ENCODE measurements at places on chromosomes 2 and 18. TPM values are rescaled to one million over a fixed set of nuclear protein-coding genes. Genes with fewer than 3 reads are reported as not detected.
A peak's percentile ranks its signal among the peaks of the same experiment; 100 is the strongest.

- DNase-seq = no peak
Observed at GRCh38 chr2:15941871-15942710, 1.7 kb downstream of the MYCN start.

GRCh38 chr2:136319237-136319636 lies 201.3 kb upstream of the CXCR4 start:
- no peak for DNase-seq

GRCh38 chr18:57780706-57781347 lies 22.3 kb downstream of the ATP8B1 start:
- no peak for DNase-seq

DNA sequence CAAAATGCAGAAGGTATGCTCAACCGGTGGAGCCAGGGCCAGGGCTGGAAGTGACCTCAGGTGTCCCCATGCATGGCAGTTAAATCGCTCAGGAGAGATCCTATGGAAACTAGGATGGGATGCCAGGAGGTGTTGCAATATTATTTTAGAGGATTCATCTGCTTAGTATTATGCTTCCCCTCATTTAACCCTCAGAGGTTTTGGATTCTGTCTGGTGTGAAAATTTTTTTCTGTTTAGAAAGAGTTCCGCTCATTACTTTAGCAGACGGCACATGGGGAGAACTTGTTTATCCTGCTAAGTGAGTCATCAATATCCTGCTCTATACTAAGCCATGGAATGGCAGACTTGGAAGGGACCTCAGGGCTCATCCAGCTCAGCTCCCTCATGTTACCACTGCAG lies 42.5 kb downstream of the TRIB2 start:
- DNase-seq = no peak

The CCDC85A gene
- total RNA-seq = 7.1 TPM

DNA sequence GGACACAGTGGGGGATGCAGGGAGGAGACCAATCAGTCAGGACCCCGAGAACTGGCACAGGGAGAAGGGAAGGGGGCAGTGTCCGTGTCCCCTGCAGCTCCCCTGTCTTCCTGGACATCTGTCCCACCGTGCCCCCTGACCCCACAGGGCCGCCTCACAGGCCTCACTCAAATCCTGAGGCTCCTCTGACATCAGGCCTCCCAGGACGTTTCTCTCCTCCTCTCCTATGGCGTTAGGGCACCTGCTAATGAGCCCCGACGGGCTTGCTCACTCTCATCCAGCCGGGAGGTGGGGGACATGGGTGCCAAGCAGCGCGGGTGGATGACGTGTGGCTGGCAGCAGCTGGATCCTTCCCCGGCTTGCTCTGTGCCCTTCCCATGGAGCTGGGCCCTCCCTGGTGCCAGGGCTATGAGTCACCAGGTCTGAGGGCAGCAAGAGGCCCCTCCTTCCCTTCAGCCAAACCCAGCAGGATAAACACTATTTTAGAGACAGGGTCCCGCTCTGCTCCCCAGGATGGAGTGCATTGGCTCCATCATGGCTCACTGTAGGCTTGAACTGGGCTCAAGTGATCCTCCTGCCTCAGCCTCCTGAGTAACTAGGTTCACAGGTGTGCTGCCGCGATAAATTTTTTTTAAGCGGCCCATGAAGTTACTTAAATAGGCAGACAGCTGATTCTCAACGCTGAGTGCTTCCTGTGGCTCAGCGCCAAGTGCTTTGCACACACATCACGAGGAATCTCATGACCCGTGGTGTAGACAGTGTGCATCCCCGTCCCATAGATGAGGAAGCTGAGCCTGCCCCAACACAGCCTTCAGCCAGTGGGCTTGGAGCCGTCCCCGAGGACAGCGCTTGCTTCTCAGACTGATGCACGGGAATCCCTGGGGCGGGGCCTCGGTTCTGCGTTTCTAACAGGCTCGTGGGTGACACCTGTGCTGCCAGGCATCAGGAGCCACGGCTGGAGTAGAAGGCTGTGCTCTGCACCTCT lies 64.5 kb upstream of the HDAC4 start:
- DNase-seq = no peak

GRCh38 chr2:100940766-100941645 lies 61.1 kb upstream of the RPL31 start:
- DNase-seq = no peak

DNA sequence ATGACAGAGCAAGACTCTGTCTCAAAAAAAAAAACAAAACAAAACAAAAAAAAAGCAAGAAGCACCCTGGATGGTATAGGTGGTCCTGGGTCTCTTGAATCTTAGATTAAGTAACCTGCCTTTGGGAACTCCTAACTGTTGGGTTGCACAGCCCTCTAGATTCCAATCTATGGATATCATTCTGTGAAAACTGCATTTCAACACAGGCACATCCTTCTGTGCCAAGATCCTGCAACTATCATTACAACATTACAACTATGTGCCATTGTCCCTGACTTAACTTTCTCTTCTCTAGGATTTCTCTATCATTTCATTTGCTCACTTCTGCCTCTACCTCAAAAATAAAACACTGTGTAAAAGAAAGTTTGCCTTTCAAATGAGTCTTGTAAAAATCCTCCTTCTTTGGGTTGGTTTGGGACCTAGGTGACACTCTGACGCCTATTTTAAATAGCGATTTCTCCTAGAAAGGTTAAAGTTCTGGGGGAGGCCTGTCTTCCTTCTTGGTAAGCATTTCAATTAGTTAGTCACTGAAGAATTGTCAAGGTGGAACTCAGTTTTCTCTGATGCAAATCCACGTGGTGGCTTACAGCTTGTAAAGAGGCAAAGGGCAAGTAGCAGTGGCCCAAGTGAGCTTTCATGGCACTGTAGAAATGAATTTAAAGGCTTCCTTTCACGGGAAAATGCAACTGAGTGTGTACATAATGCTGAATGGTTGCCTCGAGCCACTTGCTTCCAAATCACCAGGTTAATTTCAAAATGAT lies 9.2 kb downstream of the LGALSL start:
- DNase-seq = no peak

The SIX3 gene
- total RNA-seq = not detected

DNA sequence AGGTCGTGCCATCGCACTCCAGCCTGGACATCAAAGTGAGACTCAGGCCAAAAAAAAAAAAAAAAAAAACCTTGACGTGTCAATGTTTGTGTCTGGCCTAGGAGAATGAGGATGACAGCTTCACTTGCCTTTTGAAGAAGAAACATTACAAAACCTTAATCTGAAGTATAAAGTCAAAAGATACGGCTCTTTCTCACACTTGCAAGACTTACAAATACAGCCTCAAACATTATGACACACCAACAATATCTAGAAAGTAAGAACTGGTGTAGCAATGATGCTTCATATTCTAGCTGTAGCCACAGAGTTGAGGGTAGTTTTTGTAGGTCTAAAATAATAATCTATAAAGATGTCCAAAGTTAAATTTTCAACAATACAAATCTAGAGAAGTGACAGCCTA lies 25.5 kb downstream of the MPPE1 start:
- no peak for DNase-seq

DNA sequence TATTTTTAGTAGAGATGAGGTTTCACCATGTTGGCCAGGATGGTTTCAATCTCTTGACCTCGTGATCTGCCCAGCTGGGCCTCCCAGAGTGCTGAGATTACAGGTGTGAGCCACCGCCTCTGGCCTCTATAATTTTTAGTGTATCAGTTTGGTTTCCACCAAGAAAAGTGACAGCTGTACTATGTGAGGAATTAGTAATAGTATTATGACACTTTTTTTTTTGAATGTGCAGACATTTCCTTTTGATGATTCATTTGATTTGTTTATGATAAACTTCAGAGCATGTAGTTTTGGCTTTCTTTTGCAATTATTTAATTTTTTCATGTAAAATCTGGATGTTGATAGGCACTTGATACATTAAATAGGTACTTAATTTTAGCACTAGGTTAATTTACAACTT lies 61.5 kb downstream of the PTPN4 start:
- DNase-seq = no peak

The MFF gene
- total RNA-seq = 126 TPM

GRCh38 chr2:157874997-157875640 lies 1.0 kb downstream of the ACVR1 start:
- DNase-seq = peak; percentile 40

DNA sequence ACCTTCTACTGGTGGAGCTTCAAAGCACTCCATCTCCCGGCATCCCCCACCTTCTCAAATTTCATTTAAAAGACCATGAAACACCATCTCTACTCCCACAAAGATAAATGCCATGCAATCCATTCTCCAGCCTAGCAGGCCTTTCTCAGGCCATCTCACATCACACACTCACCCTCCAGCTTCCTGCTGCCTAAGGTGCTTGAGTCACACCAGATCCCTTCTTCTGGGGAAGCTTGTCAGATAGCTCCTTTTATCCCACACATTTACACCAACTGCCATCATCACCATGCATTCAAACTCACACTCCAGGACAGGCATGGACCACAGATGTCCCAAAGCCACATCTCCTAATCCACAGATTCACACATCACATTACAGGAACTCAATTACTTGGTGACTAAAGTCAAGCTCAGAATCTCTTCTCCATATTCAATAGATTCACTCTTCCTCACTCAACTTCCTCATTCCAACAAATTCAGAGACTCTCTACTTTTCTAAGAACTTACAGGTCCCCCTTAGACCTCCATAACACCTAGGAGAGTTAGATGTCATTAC lies 292.5 kb downstream of the TNS1 start:
- DNase-seq = no peak

The TNFRSF11A gene
- total RNA-seq = 11.1 TPM

The DGUOK gene
- total RNA-seq = 34.2 TPM

DNA sequence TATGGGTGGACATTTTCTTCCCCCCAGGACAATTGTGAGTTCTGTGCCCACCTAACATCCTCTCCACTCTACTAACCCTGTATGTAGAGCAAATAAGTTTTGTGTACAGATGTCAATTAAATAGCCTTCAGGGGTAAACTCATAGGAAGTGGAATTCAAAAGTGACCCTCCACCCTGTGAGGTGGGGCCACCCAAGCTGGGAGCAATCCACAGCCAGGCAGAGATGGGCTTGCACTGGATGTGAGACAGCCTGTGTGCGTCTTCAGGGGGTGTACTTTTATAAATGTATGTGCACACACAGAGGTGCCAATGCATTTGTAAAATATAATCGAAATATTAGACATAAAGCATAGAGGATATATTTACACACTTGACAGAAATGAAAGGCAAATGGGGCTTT lies 33.1 kb upstream of the ATP6V1B1 start:
- no peak for DNase-seq

DNA sequence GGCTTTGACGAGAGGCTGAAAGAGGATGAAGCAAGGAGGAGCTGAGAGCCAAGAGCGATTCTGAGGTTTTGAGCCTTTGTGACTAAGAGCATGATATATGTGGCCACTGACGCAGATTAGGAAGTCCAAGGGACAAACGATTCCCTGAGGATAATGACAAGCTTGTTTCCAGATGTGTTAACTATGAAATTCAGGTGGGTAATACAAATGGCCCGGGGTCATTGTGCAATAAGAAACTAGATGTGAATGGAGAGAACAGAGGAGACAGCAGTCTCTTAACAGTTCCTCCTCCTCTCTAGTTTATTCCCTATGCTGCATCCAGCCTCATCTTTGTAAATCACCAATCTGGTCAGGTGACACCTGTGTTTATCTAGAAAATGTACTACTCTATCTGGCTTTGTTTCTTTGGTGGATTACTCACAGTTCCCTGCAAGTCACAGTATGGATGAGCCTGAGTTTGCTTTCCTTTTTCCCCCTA lies 84.2 kb downstream of the SOCS6 start:
- no peak for DNase-seq

DNA sequence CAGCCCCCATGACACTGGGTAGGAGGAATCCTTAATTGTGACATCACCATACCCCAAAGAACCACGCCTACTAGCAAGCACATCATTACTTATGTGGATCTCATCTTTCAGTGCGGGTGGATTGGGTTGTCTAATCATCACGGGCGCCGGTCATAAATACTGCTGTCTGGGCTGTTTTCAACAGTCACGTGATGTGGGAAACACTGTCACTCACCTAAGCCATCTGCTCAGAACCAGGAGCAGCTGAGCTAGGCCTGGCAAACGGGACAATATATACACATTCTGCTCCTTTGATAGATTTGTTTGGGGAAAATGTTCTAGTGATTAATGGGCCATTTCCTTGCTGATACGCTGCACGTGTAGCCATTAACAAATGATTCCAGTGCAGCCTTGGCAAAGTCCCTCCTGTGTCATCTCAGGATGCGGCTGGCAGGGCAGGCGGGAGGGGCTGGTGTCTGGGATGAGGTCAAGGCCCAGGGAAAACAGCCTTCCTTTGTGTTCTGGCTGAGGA lies 145.9 kb upstream of the COPS8 start:
- peak; percentile 46 for DNase-seq

GRCh38 chr2:233065954-233066470 lies 5.9 kb downstream of the INPP5D start:
- no peak for DNase-seq

GRCh38 chr2:215911301-215912085 lies 101.9 kb downstream of the MREG start:
- no peak for DNase-seq

The FBXO48 gene
- 1.2 TPM for total RNA-seq

GRCh38 chr2:219789476-219789875 lies 162.0 kb downstream of the SLC4A3 start:
- DNase-seq = no peak

DNA sequence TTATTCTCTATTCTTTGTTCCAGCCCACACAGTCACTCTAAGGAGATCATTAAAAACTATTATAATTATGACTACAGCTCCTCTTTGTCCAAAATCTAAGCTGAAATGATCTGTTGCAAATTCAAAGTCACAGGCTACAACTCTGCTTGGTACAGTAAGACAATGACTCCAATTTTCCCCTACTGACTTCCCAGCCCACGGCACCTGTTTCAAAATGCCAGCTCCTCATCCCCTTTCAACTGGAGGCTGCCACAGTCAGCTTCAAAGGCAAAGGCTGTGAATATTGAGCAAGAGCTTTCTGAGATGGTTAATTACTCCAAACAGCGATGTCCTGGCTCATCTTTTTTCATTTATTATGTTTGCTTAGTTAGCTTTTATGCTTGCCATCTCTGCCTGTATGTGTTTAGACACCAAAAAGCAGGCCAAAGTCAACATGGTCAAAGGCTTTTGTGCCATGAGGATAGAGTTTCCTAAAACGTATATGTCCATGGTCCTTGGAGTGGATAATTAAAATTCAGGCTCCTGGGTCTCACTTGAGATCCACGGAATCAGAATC lies 141.1 kb downstream of the DOCK10 start:
- DNase-seq = no peak

DNA sequence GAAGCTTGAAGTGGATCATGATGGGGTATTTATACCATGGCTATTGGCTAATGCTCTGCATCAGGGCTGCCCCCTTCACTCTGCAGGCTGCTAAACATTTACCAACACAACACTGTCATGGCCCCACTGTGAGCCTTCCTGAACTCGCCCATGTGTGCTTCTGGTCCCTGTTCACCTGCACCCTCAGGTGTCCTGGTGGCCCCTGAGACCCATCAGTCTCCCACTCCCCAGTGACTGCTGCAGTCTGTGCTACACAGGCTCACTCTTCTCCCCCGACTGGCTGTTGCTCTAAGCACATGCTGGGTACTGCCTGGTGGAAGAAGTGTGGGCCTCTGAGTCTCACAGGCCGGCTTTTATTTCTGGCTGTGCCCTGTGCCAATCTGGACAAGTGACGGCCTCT lies 183.0 kb upstream of the HS6ST1 start:
- DNase-seq = no peak

GRCh38 chr2:152227969-152228592 lies 52.5 kb upstream of the STAM2 start:
- DNase-seq = no peak

The C2orf72 gene
- 3.7 TPM for total RNA-seq

The REG3G gene
- not detected for total RNA-seq

- DNase-seq = no peak
Observed at GRCh38 chr18:9671214-9671613, 36.9 kb upstream of the RAB31 start.
